Suppressor macrophage treated with lipopolysaccharide for 4 hours (primary cell): ENCODE measurements at places on chromosomes 4 and X.

- DNase-seq, result no peak
Observed at GRCh38 chrX:78822157-78822690, 74.7 kb downstream of the LPAR4 start.

DNA sequence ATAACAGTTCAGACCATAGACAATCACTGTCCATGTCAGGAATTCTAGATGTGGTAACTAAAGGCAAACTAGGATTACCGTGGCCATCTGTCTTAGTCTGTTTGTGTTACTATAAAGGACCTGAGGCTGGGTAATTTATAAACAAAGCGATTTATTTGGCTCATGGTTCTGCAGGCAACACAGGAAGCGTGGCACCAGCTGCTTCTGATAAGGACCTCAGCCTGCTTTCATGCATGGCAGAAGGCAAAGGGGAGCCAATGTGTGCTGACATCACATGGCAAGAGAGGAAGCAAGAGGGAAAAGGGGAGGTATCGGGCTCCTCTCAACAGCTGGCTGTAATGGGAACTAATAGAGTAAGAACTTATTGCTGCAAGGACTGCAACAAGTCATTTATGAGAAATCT, 376.7 kb downstream of the GPM6A start:
- DNase-seq, result no peak

GRCh38 chr4:128309585-128309984, 22.0 kb upstream of the PGRMC2 start:
- DNase-seq, result no peak

GRCh38 chr4:87410679-87411078, 11.7 kb upstream of the NUDT9 start:
- no peak for DNase-seq

- DNase-seq, result no peak
Observed at GRCh38 chrX:77527233-77528001, 80.2 kb downstream of the FGF16 start.

DNA sequence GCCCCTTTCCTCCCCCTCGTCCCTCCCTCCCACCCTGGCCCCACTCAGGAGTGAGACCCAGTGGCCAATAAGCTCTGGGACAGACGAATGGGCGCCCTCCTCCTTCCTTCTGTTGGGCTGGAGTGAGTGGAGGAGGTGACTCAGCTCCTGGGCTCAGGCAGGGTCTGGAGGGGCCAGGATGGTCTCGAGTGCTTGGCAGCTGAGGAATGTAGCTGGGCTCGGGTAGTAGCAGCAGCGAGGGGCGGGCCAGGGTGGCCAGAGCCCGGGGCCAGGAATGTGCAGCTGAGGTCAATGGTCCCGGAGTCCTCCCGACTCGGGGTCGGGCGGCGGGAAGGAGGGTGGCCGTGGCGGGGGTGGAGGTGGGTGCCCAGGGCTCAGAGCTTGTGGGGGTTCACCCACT, 15.0 kb downstream of the G6PD start:
- no peak for DNase-seq

DNA sequence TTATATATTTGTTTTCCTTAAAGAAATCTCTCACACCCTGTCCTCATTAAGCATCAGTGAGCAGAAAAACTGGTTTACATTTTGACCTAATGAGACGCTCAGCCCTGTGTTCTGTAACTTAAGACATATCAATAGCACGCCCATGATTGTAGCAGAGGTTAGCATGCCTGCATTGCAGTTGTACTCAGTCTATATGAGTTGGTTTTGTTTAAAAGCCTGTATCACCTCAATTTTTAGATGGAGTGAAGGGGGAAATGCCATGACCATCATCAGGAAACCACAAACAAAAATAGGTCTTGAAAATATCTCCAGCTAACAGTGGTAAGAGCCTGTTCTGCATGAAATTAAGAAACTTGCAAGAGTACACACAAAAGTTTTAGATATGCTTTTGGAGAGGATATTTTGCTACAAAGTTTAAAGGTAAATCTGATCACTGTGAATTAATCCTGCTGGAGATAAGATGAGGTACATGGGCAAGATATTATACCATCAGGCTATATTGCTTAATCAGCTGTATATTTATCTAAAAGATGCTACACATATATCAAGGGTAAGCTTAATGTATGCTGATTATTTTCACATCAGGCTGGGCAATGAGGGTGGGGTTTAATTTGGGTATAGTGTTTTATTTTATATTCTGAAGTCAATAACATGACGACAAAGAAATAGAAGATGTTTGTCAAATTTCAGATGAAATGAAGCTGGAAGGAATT, 13.1 kb upstream of the COQ2 start:
- DNase-seq, result no peak

GRCh38 chr4:120082251-120082650, 15.6 kb upstream of the MAD2L1 start:
- DNase-seq, result no peak

GRCh38 chr4:12943069-12943468, 541.1 kb downstream of the RAB28 start:
- DNase-seq, result no peak

DNA sequence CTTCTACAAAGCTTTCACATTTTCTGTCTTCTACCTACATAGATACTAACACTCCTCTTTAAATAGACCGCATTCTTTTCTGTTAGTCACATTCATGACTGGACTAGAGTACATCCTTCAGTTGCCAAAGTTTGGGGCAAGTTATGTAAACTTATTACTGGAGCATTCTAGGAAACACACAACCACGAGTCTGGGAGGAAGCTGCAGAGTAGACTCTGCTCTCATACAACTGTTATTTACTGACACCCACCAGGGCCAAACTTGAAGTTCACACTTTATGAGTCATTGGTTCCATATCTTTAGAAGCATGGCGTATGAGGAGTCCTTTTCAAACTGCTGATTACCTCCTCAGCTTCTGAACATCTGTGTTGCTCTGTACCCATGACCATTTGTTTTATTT, 87.0 kb downstream of the RNF150 start:
- peak; percentile 25 for DNase-seq

GRCh38 chrX:17299206-17299605, 75.8 kb upstream of the NHS start:
- DNase-seq, result no peak

- DNase-seq, result no peak
Observed at GRCh38 chr4:78424461-78424860, 127.1 kb upstream of the ANXA3 start.

GRCh38 chr4:88630756-88631155, 38.5 kb downstream of the HERC3 start:
- DNase-seq, result peak; percentile 49

DNA sequence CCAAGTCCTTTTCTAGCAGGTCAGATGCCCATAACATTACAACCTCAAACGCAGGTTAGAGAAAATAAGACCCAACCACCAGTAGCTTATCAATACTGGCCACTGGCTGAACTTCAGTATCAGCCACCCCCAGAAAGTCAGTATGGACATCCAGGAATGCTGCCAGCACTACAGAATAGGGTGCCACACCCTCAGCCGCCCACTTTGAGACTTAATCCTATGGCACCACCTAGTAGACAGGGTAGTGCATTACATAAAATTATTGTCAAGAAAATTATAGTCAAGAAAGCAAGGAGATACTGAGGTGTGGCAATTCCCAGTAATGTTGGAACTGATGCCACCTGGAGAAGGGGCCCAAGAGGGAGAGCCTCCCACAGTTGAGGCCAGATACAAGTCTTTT, 19.9 kb upstream of the TRIM61 start:
- DNase-seq, result no peak

DNA sequence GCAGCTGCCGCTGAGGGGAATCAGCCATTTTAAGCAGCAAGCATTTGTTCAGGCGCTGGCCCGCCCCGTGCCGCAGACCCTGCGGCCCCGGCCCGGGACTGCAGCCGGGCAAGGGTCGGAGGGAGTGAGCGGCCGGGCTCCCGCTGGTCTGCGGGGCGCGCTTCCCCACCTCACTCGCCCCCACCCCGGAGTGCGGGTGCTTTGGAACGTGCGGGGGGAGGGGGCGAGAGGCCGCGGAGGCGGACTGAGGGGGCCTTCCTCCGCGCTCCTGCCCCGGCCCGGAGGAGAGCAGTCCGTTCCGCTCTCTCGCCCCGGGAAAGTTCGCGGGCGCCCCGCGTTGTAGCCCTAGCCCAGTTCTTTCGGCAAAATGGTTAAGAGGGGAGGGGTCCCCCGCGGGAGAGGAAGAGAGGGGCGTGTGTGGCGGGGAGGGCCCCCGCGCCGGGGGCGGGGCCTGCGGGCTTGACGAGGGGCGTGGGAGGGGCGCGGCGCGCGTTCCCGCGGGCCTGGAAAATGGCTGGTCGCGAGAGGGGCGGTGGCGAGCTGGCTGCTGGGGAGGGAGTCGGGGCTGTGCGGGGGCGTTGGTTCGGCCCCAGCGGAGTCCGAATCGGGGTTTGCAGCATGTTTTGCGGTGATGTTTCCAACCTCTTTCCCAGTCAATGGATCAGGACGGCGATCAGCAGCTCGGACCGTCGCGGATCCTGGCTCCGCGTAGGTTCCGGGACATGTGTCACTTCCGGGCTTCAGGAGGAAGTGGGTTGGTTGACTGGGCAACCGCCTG, 942 bp downstream of the ING2 start:
- peak; percentile 89 for DNase-seq

DNA sequence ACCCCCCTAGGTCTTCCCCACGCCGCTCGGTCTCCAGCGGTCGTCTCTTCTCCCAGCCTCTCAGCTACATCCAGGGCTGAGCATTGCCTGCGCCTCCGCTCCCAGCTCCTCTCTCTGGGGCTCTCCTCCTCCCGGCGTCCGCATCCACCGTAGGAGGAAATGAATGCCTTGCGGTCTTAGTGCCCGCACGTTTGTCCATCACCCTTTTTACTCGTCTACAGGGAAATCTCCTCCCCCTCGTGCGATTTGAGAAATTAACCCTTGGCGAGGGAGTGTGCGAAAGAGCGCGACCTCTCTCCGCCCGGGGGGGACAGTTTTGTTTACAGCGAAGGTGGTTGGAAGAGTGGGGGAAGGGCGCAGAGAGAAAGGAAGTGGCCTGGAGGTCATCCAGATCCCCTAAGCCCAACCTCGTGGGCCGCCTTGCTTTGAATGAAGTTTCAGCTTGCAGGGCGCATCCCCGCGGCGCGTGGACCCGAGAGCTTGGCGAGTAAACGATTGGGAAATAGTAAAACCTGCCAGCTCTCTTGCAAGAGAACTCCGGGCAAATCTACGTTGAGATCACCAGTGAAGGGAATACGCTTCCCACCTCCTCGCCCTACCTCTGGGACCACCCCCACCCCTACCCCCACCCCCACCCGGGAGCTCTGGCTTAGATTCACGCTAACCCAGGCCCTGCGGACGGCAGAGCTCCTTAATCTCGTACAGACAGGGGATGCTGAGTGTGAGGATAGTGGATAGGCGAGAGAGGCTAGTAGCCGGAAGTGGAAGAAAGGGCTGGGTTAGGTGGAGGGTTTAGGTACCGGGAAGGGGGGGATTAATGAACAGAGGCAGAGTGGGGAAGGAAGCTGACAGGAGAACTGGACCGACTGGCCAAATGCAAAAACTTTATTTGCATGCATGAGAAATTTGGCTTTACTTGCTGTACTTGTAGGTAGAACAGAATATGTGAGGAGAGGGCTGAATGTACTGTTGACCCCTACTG, at the start of gene ELOVL6:
ELOVL6 (minus strand) TSS at position 181 of the 982 bp plus-strand sequence. CDS start 280 bp downstream, outside the sequence.
- peak; percentile 28 for DNase-seq

DNA sequence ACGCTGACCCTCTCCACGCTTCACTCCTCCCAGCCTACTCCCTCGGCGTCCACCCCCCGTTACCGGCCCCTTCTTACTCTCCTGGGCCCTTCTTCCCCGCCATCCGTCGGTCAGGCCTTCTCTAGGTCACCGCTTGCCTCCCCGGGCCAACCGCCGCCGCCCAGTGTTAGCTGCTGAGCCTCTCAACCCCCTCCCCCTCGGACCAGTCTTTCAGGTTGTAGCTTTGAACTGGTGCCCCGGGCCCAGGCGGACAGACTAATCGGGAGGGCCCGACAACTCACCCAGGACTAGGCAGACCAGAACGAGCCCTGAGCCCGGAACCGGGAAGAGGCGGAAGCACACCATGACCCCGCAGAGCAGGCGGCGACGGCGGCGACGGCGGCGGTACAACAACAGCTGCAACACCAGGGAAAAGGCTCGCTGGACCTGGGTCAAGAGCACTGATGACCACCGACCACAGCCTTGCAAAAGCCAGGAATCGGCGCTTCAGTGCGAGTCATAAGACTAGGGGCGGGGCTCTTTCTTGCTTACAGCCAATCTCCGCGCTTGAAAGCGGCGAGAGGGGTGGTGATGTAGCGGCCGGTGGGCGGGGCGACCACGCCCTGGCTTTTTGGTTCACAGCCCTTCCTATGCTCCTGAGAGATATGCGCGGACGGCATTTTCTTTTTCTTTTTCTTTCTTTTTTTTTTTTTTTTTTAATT, at the start of gene LAMP2:
LAMP2 (minus strand) TSS at position 472 of the 701 bp plus-strand sequence; CDS start at position 345, 127 bp downstream.
- peak; percentile 92 for DNase-seq

- no peak for DNase-seq
Observed at GRCh38 chrX:65300104-65300809, 234.3 kb downstream of the LAS1L start.

- peak; percentile 34 for DNase-seq
Observed at GRCh38 chr4:144645631-144646522, at the start of gene HHIP. TSS of gene HHIP (plus strand) at chr4:144646156. CDS start at chr4:144646676, 520 bp downstream.

DNA sequence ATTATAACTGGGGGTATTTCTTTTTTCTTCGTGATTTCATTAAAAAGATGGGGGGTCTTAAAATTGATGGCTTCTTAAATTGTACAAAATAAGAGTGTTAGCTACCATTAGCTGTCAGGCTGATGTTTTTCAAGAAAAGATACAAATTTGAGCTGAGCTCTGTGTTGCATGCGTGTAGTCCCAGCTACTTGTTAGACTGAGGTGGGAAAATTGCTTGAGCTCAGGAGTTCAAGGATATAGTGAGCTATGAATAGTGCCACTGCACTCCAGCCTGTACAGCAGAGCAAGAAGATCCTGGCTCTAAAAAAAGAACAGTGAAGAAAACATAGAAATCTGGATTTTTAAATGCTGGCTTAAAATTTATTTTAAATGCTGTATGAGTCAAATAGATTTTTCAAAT, 13.0 kb downstream of the USO1 start:
- DNase-seq, result no peak

- DNase-seq, result no peak
Observed at GRCh38 chrX:19855700-19856381, 31.6 kb downstream of the SH3KBP1 start.
